ENCODE measurements at places on chromosomes 2 and 18. TPM values are rescaled to one million over a fixed set of nuclear protein-coding genes. Genes with fewer than 3 reads are reported as not detected.
A peak's percentile ranks its signal among the peaks of the same experiment; 100 is the strongest.

DNA sequence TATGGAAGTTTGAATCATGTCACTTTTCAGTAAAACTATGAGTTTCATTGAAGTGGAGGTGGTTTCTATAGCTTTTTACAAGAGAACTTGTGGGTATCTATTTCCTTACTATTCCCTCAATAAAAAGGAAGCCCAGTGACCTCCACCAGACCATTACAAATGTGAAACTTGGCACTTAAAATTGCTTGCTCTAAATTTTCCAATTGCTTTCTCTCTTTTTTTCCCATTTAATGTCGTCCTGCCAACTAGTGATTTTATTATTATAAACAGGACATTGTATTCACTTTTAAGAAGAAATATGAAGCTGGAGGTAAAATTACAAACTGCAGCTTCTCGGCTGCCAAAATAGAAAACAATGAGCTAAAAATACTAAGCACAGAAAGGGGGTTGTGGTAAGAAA is 208.2 kb upstream of the ALPP start:
- DNase-seq, result no peak

DNA sequence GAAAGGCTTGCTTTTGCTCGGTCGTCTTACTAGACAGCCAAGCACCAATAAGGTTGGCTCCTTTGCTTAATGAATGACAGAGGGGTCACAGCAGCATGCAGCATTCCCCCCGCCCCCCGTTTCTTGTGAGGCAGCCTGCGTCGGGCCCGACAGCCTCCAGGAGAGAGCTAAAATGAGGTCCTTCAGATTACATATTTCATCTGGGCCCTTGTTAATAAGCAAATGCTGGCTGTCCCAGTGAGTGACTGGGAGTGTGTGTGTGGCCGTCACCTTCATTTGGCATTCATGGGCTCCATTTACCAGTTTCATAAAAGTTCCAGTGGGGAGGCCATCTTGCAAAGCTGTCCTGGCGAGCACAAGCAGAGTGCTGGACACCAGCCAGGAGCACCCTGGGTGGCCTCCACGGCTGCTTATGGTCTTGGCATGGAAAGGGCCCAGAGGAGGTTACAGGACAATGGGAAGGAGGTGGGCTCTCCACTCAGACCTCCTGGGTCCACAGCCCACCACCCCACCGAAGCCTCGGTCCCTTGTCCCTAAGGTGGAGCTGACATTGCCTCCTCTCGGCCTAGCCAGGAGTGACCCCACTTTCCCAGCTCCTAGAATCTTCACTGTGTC is 37.2 kb downstream of the ODC1 start:
- no peak for DNase-seq

GRCh38 chr18:61772293-61772848 is 120.4 kb downstream of the RNF152 start:
- DNase-seq, result no peak

DNA sequence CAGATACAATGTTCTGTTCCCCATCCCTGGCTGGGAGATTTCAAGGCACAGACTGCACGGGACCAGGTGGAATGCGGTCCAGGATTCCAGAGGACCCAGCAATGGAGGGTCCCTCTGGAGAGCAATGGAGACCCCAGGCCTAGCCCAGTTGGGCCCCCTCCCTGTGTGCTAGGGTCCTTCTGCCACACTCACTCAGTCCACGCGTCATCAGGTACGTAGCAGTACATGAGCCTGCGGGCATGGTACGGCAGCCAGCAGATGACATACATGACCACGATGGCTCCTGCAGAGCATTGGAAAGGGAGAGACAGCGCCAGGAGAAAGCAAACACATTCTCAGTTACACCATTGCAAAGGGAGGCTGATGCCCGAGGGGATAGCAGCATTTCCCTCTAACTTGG is 10.1 kb downstream of the NTSR2 start:
- DNase-seq, result no peak

DNA sequence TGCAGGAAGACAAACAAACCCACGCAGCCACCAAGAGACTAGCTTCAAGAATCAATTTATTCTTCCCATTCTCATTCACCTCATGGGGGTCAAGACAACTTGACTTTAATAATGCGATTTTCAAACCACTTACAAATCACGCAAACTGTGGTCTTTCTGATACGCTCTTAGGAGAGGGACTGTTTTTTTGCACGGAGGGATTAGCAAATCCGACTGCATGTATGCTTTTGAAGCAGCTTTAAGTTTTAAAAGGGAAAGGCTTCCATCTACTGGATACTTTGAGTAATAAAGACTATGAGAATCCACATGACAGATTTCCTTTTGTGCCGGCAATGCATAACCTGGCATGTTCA is 322.9 kb upstream of the KCNJ3 start:
- no peak for DNase-seq

- DNase-seq, result no peak
Measured at GRCh38 chr2:6664332-6665061, 201.2 kb downstream of the CMPK2 start.

GRCh38 chr2:8376603-8377410 is 305.0 kb upstream of the ID2 start:
- no peak for DNase-seq

- no peak for DNase-seq
Measured at GRCh38 chr2:238717084-238717483, 130.8 kb upstream of the TWIST2 start.

GRCh38 chr18:23887035-23887434 is 127.5 kb upstream of the TTC39C start:
- no peak for DNase-seq

DNA sequence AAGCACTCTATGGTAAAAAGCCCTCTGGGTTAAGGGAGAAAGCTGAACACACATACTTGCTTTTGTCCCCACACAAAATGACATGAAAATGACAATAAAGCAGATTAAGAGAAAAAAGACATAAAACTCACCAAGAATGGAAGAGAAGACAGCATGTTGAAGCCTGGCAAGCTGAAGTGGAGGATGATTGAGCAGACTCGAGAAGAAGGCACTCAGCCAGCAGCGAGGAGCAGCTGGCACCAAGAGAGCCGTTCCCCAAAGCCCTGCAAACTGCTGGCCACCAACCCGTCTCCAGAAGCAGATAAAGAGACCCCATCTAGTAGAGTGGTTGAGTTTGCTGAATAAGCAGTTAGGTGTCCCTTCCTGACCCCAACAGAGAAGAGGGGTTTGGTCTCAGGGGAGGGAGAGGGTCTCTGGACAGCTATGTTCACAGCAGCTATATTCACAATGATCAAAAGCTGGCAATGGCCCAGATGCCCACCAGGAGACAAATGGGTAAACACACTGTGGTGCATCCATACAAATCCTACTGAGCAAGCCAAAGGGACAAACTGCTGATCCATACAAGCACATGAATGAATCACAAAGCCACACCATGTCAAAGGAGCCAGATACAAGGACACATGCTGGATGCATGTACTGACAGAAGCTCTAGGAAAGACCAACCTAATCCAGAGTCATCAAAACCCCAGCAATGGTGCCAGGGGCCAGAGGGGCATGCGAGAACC is 36.9 kb downstream of the FAM168B start:
- DNase-seq, result no peak

DNA sequence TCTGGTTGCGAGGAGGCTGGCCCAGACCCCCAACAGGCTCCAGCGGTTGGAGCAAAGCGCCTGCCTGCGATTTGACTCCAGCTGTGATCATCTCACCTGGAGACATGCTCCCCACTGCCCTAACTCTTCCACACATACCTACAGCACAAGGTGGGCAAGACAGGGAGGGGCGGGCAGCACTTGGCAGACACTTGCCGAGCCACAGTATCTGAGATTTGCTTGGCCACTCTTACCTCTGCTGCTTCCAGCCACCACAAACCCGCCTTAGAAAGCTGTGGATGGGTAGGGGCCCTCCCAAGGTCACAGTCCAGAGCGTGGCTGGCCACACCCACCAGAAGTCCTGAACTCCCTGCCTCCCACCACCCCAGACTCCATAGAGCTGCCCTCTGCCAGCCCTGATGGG is 8.2 kb downstream of the CYP26B1 start:
- DNase-seq, result no peak

- DNase-seq, result no peak
Measured at GRCh38 chr2:239312741-239313667, 87.8 kb downstream of the HDAC4 start.

DNA sequence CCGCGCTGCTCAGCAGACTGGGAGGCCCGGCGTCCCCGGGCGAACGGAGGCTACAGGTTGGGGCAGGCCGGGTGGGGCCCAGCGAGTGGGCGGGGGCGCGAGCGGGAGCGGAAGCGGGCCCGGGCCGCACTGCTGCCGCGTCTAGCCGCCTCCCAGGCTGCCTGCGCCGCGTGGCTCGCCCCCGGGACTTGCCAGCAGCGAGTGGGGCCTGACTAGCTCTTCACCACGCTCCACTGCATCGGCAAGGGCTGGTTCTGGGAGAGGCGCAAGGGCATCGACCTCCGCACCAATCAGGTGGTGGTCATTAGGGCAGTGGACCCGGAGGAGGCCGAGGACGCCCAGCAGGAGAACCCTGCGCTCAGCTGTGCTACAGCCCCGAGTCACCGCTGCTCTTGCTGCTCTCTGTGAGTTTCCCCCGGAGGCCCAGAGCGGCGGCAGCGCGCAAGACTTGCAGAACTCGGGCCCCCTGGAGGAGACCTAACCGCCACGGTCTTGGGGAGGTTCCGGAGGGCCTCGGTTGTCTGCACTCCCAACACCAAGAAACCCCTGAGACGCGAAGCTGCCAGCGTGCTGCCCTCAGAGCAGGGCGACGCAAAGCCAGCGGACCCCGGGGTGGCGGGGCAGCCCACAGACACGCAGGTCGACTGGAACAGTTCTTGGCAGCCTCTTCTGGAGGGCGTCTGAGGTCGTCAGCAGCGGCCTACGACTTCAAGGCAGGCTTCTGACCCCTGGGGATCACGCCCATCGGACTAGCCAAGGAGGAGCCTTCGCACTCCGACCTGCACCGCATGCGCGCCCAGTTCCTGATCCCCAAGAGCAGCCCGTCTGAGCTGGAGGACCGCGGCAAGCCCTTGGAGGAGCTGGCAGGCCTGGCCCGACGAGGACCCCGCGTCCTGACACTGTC is 27.2 kb upstream of the PTPN2 start:
- peak; percentile 62 for DNase-seq

DNA sequence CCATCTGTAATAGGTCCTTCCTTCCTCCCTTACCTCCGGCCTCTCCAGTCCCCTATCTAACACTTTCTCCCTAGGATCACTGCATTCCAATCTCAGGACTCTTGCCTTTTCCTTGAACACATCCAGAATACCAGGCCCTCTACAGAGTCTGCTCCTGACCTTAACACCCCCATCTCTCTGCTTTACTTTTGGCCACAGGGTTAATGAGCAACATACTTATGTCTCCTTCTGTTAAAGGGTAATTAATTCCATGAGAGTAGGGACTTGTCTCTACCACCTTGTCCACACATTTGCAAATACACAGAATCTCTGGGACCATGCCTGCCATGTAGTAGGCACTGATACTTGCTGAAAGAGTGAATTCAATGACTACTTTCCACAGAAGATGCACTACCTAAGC is 94.9 kb downstream of the COBLL1 start:
- DNase-seq, result no peak

DNA sequence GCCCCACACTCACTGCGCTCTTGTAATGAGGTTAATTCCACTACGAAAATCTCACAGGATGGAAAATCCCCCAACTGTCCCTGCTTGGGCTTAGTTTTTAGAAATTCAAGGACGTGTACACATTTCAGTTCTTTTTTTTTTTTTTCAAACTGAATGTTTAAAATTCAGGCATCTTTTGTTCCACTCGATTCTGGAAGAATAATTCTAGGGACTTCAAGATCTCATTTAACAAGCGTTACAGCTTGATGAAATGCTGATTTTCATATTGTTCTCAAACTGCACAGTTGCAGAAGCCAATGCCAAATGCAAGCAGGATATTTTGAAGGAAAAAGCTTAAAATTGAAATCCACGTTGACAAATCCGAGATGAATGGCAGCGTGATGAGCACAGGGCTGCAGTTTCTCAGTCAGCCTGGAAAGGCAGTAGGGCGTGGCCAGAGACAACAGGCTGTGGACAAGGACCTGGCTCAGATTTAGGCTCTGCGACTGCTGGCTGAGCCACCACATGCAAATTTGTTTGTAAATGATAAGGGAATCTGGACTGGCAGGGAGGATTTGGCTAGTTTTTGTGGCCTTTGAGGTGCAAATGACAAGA is 128.1 kb upstream of the MYCN start:
- no peak for DNase-seq

DNA sequence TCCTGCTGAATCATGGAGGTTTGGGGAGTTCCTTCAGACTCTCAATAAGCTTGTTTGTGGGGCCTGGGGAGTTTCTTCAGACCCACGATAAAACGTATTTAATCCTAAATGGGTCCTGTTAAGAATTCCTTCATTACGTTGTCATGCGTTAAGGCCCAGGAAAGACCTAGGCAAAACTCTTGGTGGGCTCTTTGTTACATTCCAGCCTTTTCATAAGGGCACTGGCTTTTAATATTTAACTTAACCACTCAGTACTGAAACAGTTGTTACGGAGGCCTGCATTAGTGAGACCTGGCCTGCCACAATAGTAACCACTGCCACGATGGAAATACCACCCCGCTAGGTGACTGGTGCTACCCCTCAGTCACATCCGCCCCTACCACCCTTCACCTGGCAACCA is 17.5 kb upstream of the BIN1 start:
- DNase-seq, result no peak

DNA sequence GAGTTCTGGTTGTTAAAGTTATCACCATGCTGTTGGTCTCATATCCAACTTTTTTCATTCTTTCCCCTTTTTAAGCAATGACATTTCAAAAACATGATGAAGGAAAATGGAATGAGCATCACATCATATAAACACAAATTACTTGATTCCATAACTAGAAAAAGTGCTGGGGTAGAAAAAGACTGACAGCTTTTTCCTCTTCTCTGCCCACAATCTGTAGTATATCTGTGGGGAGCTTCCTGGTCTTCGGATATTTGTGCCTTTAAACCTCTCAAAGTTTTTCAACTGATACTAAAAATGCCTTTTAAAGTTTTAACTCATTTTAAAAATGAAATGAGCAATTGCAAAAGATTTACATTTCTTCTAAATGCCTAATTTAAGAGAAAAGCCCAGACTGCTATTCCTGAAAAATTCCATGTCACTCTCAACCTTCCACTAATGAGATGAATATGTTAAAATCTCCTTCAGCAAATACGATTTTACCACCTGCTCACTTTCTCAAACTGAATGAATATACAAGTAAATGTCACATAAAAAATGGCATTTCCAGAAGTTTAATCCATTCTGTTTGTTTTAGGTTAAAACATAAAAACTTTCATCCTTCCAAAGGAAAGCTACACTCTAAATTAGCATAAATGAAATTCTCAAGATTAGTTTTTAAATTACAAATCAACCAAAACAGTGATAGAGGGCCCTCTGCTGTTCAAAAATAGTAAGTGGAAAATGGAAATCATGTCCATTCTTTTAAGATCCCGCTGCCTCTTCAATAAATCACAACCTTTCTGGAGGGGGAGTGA is 2.1 kb downstream of the DNAH7 start:
- DNase-seq, result no peak

DNA sequence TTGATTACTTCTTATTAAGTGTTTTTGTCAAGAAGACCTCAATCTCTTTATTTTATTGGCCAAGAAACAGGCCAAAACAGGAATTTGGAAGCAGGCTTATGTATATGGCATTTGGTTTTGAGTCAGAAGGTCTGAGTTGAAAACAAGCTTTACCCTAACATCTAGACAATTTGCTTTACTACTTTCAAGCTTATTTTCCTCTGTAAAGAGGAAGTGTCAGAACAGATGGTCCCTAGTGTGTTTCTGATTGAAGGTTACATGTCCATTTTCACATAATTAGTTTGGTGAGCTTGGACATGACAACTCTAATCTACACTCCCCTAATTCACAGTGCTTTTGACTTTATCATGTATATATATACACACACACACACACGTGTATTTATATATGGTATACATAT is 19.8 kb upstream of the MAP4K4 start:
- no peak for DNase-seq

The ADCYAP1 gene
- not detected for total RNA-seq

The LHCGR gene
- total RNA-seq, result 0.44 TPM

The KCNJ3 gene
- total RNA-seq, result not detected

The KATNAL2 gene
- 20.1 TPM for total RNA-seq

The DSG1 gene
- not detected for total RNA-seq
